GM12865 (cell line): ENCODE measurements at places on chromosomes 4 and X.

GRCh38 chr4:168812806-168813205, 197.2 kb downstream of the CBR4 start:
- no peak for DNase-seq

GRCh38 chr4:81257816-81258215, 42.8 kb upstream of the PRKG2 start:
- no peak for DNase-seq

GRCh38 chr4:127174616-127175015, 458.1 kb upstream of the INTU start:
- no peak for DNase-seq

DNA sequence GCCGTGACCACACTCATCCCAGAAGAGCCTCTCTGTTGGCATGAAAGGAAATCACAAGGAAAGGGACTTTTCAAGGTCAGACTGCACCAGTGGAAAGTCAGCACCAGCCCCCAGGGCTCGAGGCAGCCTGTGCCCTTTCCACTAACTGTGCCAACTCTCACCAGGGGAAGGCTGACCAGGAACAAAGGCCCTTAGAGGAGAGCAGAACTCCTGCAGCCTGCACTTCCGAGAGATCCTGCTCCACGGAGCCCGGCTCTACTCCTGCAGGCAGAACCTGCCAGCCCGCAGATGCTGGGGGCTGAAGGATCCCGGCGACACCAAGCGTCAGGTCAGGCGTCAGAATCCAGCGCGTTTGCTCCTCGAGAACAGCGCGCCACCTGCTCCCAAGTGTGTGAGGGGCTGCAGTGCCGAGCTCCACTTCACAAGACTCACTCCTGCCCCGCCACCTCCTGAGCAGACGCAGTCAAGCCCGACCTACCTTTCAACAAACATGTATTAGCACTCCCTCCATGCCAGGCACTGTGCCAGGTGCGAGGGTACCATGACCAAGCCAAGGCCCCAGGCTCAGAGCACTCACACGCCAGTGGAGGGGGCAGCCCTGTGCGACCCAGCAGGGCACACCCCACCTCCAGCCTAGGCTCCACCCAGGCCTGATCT, 13.6 kb upstream of the HELT start:
- no peak for DNase-seq

DNA sequence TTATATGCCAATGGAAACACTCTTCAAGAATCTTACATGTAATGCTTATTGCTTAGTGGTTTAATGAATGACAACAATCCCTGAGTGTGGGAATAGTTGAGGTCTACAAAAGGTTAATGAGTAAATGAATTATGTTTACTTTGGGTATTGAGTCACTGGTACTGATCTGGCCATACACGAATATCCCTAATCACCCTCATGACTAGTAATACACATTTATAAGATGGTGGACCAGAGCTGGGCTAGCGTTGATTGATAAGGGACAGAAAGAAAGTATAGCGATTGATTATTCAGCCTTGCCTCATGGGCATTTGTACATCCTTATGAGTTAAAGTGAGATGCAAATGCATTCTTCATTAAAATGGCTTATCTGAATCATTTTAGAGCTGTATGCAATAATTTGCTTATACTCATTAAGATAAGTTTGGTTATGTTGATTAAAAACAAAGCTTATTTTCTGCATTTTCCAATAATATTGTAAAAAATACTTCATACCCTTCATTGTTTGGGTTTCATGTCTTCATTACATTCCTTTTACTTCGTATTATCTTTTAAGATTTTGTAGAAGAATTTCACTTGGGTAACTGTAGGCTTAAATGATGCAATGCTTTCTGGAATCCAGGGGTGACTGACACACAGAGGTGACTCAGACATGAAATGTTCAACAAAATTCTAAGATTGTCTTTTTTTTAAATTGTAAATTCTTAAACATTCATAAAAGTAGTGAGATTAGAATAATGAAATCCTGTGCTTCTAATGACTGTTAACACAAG, 47.4 kb downstream of the FGF2 start:
- no peak for DNase-seq

DNA sequence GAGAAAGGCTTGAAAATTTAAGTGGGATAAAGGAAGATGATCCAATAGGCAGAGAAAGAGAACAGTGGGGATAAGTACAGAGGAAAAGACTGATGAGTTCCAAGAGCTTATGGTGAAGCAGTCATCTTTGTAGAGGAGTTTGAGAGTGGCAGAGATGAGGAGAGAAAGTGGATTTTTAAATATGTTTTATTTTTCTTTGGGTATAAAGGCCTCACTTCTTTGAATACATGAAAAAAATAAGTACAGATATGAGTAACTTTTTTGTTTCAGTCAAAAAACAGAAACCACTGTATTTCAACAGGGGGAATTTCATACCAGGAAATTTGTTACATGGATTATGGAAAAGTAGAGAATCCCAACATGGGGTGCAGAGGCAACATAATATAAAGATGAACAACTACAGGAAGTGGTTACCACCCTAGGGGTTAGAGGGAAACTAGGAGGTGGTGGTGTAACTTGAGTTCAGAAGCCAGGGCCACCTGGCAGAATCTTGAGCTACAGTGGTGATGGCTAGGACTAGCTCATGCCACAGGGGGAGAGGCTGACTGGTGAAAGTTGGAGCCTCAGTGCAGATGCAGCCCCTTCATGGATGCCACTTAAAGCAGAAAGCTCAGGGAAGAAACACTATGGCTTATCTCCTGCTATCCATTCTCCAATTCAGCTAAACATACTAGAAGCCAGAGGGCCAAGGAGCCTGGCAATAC, 3.4 kb upstream of the CYBB start:
- DNase-seq: peak; percentile 56

DNA sequence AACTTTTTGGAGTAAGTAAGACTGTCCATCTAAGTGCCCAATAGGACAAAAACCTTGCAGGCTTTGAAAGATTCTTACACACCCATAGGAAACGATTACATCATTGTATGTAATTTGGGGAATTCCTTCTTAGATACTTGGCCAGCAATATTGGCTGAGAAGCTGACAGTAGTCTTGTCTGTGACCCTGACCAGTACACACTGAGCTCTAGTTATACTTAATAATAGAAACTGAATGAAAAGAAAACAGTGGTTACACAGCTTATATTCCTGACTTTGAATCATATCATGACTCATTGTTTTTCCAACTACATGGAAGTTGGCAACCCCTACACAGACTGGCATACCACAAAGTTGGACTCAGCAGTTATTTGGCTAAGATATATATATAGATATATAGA, 7.1 kb upstream of the TLR2 start:
- DNase-seq: no peak

DNA sequence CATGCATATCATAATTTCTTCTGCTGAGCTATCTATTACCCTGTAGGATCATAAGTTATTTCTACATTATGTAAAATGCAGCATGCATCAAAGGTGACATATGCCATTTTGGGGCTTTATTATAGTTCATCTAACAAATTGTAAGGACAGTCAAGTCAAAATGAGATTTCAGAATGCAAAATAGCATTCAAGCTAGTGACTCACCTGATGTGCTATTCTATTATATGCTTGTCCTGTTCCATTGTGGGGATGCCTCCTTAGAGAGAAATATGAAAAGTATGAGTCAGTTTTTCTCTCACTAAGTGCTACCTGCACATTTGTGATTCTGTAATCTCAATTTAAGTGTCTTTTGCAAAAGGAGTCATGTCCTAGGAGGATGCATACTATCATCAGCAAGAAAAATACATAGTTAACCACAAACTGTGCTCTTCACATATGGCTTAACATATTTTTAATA, 647.0 kb upstream of the PCDH10 start:
- no peak for DNase-seq

- DNase-seq: peak; percentile 6
Measured at GRCh38 chr4:182265881-182266280, 22.7 kb downstream of the TENM3 start.

DNA sequence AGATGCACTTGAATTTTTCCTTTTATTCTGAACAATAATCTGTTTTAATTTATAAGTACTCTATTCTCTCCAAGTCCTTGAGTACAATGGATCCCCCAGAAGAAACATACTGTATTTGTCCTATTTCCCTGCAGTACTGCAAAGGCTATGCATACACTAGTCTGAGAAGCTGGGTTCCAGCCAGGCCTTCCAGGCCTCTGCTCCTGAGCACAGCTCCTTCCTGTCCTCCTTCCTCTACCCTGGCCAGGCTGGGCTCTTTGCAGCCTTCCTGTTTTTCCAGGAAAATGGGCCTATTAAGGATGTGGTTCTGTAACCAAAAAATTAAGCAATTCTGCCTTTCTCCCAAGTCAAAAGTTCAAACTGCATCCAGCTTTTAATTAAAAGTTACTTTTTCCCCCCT, 68.0 kb upstream of the STIM2 start:
- no peak for DNase-seq

- no peak for DNase-seq
Measured at GRCh38 chr4:80307774-80308465, 27.6 kb upstream of the CFAP299 start.

- DNase-seq: no peak
Measured at GRCh38 chr4:151565583-151565982, 156.6 kb downstream of the FHIP1A start.
